Non-pigmented ciliary epithelial cell (primary cell): ENCODE measurements at places on chromosomes 12 and 14.

GRCh38 chr14:104182857-104183425, 44.6 kb downstream of the KIF26A start:
- DNase-seq = no peak

DNA sequence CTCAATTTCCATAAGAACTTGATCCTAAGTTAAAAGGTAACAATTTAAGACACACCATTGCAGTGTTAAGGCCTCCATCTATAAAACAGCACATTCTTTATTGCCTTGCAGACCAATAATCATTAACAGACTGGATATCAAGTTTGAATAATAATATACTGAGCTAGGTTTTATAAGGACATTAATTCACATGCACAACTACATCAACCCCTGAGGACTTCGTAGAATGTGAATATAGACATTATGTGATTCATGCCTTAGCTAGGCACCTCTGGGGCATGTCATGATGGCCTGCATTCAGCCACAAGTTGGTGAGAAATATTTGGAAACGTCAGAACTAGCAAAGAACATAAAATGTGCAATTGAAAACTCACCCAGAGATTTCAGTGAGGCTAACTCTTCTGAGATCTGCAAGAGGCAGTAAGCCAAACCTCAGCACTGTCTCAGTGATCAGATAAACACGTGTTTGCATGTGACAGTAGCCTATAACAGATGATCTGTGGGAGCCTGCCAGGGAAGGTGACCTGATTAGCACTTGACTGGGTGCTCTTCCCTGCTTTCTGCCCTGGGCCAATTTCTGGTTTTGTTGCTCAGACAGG, 492.2 kb downstream of the FLRT2 start:
- no peak for DNase-seq

GRCh38 chr14:34782031-34782430, 67.6 kb upstream of the CFL2 start:
- no peak for DNase-seq

DNA sequence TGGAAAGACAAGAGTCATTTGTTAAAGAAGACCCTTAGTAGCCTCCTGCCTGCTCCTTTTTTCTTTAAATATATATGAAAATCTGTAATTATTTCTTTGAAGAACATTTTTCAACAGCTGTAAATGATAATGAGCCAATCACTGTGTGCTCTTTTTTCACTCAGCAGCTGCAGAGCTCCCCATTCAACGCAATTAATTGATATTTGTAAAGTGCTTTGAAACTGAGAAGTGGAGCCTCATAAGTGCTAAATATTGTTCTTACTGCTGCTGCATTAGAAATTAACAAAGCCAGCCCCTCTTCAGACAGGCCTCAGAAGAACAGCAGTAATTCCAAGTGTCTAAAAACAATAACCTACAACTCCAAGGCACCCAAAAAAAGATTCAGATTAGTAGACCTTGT, 224.3 kb downstream of the GXYLT1 start:
- no peak for DNase-seq

GRCh38 chr12:9260931-9261330, 52.7 kb upstream of the PZP start:
- no peak for DNase-seq

GRCh38 chr14:39488600-39488999, 56.4 kb upstream of the FBXO33 start:
- no peak for DNase-seq

GRCh38 chr12:109385339-109386058, 37.8 kb downstream of the MYO1H start:
- peak; percentile 15 for DNase-seq

- no peak for DNase-seq
Observed at GRCh38 chr14:91244501-91244901, at the start of gene GPR68. GPR68 (minus strand) TSS chr14:91244704; CDS start chr14:91235050, 9,654 bp downstream.

- DNase-seq = peak; percentile 6
Observed at GRCh38 chr12:14185427-14186192, 179.9 kb upstream of the ATF7IP start.

- DNase-seq = no peak
Observed at GRCh38 chr12:128801879-128802391, 21.8 kb downstream of the SLC15A4 start.

DNA sequence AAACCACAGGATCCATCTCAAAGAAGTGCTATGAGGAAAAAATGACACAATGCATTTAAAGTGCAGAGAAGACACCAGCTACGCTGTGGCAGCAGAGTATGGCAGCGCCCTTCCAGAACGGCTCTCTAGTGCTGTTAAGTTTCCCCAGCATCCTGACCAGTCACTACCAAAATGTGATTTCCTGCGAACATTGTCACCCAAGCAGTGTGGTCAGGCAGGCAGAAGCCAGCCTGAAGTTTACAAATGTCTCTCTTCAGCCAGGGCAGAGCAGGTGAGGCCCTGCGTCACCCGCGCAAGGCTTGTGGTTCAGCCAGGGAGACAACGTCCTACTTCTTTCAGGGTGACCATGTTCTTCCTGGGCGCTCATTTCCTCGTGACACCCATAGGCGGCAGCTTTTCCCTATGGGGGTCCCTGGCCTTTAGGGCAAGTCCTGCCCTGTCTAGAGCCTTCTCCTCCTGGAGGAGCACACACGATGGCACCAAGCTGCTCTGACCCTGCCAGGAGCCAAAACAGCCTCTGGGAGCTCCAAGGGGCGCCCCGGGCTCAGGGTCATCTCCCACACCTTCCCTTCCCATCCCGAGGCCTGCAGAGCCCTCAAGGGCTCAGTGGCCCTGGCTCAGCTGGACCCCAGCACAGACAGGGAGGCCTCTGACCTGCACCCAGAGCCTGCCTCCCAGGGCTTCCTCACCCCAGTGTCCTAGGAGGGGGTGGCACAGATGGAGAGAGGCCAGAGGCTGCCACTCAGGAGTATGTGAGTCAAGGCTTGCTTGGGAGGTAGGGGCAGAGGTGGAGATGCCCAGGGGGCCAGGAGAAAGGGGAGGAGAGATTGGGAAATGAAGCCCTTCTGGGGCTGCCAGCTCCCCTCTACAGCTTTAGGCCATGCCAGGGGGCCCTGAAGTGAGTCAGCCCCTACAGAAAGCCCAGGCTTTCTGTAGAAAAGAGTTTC, 41.9 kb downstream of the PSMA6 start:
- no peak for DNase-seq

DNA sequence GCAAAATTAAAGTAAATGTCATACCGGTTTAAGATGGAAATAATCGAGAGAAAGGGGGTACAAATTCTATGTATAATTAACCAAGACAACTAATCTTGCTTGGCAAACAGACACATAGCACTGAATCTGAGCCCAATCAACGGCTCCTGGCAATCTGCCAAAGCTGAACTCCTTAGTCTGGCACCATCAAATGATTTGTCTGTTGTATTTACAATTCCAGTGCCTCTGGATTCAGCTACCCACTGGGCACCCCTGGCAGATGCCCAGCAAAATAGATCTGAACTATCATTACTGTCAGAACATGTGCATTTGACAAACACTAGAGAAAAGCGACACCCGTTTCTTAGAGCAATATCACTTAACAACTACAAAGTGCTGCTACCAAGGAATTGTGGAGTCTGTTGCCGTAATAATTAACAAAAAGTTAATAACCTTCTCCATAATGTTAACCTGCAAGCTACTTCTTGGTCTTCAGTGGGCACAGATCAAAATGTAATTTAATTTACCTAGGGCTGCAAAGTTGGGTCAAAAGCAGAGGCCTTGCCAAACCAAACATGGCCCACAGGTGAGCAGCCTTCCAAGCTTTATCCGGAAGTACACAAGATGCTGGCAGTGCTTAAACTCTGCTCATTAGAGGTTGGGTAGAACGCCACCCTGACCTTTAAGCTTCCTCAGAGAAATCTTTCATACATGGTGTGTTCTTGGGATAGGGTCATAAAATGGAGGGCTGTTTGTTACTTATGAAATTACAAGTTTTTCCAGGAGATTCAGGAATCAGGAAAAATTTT, 7.6 kb downstream of the EGLN3 start:
- DNase-seq = no peak

- no peak for DNase-seq
Observed at GRCh38 chr14:33404964-33405574, 466.4 kb downstream of the NPAS3 start.

- DNase-seq = no peak
Observed at GRCh38 chr12:69500631-69501030, 30.4 kb downstream of the FRS2 start.

- no peak for DNase-seq
Observed at GRCh38 chr12:122081697-122082221, 3.2 kb downstream of the MLXIP start.

GRCh38 chr12:106181401-106182114, 42.8 kb upstream of the NUAK1 start:
- no peak for DNase-seq

DNA sequence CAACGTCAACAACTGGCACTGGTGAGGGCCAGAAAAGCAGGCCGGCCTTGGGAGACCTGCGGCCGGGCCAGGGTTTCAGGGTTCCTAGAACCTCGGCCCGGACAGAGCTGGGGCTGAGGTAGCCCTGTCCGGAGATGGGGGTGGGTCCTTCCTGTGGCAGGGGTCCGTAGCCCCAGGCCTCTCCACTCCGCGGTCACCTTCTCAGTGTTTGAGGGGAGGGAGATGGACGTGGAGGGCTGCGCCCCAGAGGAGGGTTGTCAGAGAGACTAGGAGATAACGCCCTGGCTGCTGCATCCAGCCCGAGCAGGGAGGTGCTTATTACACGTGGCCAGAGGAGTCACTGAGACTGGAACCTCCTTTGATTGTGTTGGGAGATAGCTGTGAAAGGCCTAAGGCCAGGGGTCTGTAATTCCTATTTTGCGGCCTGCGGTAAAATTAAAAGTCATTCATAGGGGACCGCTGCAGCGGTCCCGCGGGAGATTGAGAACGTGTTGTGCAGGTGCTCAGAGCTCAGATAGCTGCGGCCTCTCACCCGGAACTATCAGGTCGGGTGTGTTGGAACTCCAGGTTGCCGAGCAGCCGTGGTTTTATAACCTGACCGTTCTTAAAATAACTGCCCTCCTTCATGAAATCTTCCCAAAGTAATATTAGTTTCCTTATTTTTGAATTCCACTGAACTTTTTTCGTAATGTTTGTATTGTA, 507 bp downstream of the AHSA1 start:
- DNase-seq = no peak

- no peak for DNase-seq
Observed at GRCh38 chr14:55352201-55352600, 59.4 kb downstream of the ATG14 start.

DNA sequence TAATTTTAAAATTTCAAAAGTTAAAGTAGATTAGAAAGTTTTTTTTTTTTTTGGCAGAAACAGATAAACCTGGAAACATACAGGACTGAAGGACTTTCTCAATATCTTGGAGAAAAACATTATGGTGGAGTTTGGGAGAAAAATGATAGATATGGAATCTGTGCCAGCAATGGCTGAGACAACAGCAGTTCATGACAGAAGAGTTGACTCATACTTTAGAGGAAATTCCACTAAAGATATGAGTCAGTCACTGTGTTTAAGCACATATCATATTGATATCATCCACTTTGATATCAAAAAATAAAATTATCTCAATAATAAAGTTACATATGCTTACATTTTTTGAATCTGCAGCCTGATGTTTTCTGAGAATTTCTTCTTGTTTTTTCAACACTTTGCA, 193.9 kb upstream of the OR4E1 start:
- peak; percentile 36 for DNase-seq

- no peak for DNase-seq
Observed at GRCh38 chr14:64502887-64503433, 678 bp downstream of the ZBTB25 start.

DNA sequence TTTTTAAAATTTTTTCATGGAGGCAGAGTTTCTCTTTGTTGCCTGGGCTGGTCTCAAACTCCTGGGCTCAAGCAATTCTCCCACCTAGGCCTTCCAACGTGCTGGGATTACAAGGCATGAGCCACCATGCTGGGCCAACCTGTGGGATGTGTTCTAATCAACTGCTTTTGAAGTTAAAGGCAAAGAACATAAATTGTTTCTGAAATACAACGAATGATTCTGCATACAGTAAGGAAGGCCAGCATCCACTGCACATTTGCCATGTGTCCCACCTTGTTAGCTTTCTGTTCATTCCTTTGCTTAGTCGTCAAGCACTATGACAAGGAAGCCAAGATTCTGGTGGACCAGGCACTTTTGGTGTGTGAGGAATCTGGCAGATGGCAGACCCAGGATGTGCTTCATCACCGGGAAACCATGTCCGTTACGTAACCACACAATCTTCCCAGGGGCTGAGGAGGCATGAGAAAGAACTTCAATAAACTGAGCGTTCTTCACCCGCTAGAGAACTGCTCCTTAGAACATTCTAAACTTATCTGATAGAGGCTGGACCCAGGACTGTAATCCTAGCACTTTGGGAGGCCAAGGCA, 24.5 kb downstream of the MOK start:
- peak; percentile 97 for DNase-seq
